ENCODE measurements at places on chromosomes 2 and 18. TPM values are rescaled to one million over a fixed set of nuclear protein-coding genes. Genes with fewer than 3 reads are reported as not detected.

Gene VWA3B
- 4.1 TPM for total RNA-seq

- H3K4me1 ChIP-seq = no peaks in the 10 kb centered on the region
- H3K27me3 ChIP-seq = no peaks in the 10 kb centered on the region
Observed at GRCh38 chr2:63818271-63818670, 23.4 kb upstream of the UGP2 start.

GRCh38 chr18:57311472-57311871 is 40.9 kb upstream of the ST8SIA3 start:
- DNase-seq = no peak
- peaks cover 7% of the 10 kb centered on the region for H3K27me3 ChIP-seq
- no peak overlapping the region for H3K27ac ChIP-seq
- H3K4me3 ChIP-seq = no peak overlapping the region
- no peaks in the 10 kb centered on the region for H3K4me1 ChIP-seq
- no peaks in the 10 kb centered on the region for H3K36me3 ChIP-seq

DNA sequence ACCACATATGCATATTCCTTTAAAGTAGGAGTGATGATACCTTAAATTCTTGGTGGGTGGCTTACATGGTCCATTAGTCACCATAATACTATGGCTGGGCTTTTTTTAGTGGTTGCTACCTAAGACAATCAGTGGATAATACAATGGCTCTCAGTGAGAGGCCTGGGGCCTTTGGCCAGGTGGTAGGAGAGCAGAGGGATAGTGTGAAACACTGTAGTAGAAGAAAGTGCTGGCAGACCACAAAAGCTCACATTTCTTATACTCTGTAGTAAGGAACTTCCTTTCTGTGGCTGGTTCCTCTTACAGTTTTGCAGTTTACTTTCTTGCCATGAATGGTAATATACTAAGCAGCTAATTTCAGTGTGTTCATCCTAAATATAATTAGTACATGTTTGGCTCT is 583.5 kb downstream of the XIRP2 start:
- H3K36me3 ChIP-seq = no peaks in the 10 kb centered on the region
- no peak overlapping the region for H3K27ac ChIP-seq
- no peak for DNase-seq
- H3K4me3 ChIP-seq = no peak overlapping the region

DNA sequence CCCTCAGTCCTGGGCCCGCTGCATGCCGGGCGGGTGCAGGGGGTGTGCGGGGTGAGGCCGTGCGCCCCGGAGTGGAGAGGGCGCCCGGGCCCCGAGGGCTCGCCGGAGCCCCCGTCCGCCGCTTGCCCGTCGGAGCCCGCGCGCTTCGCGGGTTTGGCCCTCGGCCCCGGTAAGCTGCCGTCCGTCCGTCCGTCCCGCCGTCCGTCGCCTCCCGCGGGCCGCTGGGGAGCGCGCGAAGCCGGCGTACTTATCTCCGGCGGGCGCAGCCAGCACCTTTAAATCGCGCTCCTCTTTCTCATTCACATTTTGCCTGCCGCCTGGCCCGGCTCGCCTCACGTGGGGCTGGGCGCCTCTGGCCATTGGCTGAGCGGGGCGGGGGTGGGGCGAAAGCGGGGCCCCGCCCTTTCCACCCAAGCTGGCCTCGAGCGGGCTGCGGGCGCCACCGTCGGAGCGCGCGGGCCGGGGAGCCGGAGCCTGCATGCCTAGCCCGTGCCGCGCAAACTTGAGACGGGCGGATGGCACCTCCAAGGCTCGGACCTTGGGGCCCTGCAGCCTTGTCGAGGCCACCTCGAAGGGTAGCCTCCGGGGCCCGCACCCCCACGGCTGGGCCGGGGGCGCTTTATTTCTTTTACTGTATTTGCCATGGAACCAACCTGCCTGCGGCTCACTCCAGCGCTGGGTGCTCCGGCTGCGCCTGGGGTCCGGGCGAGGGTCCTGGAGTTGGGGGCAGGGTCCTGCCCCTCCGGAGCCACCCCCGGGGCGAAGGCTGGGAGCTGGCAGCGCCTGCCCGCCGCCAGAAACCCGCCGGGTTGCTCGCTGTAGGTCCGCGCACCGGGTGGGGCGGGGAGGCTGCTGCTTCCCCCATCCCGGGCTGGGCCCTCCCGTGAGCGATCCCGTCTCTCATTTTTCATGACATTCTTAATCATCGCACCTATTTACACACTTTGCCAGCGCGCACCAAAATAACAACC is at the start of gene GBX2:
Gene GBX2 (minus strand): TSS at position 277 of the 971 bp plus-strand sequence. CDS start 415 bp downstream, outside the sequence.
- H3K27me3 ChIP-seq = peaks cover 75% of the 10 kb centered on the region
- no peaks in the 10 kb centered on the region for H3K36me3 ChIP-seq
- peak within 1 kb of the TSS; percentile 82 for H3K4me3 ChIP-seq

DNA sequence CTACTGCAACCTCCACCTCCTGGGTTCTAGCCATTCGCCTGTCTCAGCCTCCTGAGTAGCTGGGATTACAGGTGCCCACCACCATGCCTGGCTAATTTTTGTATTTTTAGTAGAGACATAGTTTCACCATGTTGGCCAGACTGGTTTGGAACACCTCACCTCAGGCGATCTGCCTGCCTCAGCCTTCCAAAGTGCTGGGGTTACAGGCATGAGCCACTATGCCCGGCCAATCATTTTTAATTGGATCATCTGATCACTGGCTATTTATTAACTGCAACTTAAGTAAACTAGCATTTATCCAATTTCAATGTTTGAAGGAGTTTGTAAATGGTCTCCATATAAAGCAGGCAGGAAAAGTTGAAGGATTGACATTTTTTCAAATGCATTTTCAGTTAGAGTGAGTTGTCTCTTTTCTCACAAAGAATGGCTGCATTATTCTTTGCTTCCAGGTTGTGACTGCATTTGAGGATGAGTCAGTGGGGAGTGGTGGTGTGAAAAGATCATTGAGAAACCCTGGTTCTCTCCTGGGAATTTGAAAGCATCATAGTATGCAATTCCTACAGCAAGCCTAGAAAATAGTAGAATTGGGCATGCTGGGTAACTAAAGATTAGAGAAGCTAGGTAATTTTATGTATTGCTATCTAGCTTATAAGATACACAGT is 431.1 kb upstream of the ZEB2 start:
- no peak overlapping the region for H3K27ac ChIP-seq
- no peak for DNase-seq
- no peaks in the 10 kb centered on the region for H3K27me3 ChIP-seq
- H3K36me3 ChIP-seq = no peaks in the 10 kb centered on the region

Measured in type B pancreatic cell (in vitro differentiated cells).